Stomach (tissue), 19 donors: ENCODE measurements at places on chromosomes 12 and 14.
A peak's percentile ranks its signal among the peaks of the same experiment; 100 is the strongest.

DNA sequence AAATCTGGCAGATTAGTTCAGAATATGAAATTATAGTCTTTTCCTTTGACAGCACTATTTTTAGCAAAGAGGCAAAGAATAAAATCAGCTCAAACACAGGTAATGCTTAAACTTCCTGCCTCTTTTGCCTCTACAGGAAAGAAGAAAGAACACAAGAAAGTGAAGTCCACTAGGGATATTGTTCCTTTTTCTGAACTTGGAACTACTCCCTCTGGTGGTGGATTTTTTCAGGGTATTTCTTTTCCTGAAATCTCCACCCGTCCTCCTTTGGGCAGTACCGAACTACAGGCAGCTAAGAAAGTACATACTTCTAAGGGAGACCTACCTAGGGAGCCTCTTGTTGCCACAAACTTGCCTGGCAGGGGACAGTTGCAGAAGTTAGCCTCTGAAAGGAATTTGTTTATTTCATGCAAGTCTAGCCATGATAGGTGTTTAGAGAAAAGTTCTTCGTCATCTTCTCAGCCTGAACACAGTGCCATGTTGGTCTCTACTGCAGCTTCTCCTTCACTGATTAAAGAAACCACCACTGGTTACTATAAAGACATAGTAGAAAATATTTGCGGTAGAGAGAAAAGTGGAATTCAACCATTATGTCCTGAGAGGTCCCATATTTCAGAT is 17.4 kb downstream of the TMPO start:
- DNase-seq: no peak

GRCh38 chr12:105352052-105352451 is 21.6 kb downstream of the C12orf75 start:
- DNase-seq: no peak

GRCh38 chr12:5716976-5717375 is 228.1 kb downstream of the ANO2 start:
- DNase-seq: no peak

- no peak for DNase-seq
These were observed 58.2 kb downstream of the BEGAIN start for GRCh38 chr14:100528962-100529560.

DNA sequence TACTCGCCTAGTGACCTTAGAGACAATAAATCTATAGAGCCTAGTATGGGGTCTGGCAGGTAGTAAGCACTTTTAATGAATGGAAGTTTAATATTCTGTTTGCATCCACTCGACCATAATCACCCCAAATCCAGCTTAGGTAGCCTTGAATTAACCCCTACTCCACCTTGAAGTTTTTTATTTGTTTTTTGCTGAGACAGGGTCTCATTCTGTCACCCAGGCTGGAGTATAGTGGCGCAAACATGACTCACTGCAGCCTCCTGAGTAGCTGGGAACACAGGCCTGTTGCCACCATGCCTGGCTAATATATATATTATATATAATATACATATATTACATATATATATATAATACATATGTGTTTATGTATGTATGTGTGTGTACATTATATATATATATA is 38.8 kb downstream of the MDM2 start:
- DNase-seq: no peak

DNA sequence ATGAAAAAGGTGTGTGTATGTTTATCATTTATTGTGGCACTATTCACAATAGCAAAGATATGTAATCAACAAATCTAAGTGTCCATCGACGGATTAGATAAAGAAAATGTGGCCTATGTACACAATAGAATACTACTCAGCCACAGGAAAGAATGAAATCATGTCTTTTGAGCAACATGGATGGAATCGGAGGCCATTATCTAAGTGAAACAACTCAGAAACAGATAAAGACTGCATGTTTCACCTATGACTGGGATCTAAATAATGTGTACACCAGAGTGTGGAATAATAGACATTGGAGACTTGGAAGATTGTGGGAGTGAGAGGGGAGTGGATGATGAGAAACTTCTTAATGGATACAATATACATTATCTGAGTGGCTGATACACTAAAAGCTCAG is 44.0 kb downstream of the CCER1 start:
- no peak for DNase-seq

- DNase-seq: no peak
These were observed 130.8 kb downstream of the LLPH start for GRCh38 chr12:65999564-66000280.

GRCh38 chr12:6295094-6295811 is 15.2 kb upstream of the PLEKHG6 start:
- peak; percentile 48 for DNase-seq

DNA sequence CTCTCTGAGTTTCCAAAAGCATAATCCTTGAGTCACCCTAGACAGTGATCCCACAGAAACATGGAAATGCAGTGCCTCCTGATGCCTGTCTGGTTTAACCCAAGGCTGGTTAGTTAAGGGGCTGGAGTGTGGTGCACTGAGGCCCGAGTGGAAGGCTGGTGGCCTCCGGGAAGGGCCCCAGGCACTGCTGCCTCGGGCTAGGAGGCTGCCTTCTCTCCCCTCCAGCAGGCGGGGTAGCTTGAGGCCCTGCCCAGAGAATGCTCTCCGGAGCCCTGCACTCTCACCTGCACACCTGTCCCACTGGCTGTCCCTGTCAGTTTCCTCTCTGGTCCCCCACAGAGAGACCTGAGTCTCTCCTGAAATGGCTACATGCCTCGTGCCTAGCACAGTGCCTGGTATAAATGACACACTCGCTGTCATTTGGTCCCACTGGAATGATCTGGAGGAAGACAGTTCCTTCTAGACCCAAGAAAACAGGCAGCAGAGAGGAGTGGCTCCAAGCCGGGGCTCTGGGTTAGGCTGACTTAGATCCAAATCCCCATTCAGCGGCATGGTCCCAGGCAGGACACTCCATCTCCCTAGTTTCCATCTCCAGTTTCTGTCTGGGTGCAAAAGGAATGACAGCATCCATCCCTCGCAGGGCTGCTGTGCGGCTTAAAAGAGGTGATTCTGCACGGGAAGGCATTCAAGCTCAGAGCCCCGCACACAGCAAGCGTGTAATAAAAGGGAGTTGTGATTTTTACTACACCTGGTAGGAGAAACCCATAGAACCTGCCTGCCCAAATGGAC is 54.0 kb downstream of the RBM19 start:
- no peak for DNase-seq

DNA sequence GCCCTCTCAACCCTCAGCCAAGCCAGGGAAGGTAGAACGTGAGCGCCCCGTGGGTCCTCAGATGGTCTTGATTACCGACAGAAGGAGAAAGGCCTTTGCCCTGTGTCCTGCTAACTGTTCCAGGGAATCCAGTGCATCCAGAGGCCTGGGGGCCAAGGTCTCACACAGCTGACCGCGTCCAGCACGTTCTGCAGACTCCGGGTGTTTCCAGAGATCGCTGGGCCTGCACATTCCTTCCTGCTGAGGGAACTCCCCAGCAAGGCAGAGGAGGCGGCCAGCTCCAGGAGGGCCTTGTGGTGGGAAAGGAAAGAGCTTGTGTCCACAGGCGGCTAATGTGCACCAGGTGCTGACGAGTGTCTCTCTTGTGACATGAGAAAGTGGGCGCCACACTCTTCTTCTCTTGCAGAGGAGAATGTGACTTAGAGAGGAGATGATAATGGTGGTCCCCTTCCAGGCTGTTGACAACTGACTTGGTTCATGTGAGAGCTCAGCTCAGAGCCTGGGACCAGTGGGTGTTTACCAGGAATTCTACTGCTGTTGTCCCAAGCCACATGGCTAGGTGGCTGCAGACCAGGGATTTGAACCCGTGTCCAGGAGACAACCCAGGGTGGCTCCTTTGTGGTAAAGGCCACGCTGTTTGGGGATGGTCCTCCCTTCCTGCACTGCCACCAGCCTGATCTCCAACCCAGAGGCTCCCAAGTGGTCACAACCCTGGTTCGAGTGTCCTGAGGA is 46.8 kb upstream of the DLK1 start:
- peak; percentile 93 for DNase-seq

DNA sequence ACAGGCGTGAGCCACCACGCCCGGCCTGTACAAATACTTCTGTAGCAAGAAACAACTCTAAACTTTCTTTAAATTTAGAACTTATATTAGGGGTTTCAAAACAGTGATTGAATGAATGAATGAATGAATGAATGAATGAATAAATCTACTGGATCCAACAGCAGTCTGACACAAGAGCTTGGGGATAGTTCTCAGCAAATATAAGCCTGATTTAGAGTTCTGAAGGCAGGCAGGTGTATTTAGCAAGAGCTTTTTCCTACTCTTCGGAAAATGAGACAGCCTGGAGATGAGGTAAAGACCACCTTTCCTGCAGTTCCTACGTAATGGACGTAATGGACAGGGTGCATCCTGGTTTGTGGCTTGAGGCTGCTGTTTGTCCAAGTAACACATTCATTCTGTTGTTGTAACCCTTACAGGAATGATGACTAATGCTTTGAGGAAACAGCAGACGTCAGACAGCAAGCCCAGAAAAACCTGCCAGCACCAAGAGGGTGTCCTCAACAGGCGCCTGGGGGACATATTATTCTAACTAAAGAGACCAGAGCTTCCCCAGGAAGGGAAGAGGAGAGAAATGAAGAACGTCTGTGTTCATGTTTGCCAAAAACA is 277.4 kb upstream of the SOX5 start:
- DNase-seq: peak; percentile 47

GRCh38 chr12:77553976-77554619 is 276.6 kb upstream of the NAV3 start:
- no peak for DNase-seq

GRCh38 chr12:69106482-69107118 is 132.8 kb upstream of the CPSF6 start:
- DNase-seq: no peak

- DNase-seq: no peak
These were observed 67.2 kb downstream of the FERMT2 start for GRCh38 chr14:52883658-52884057.

DNA sequence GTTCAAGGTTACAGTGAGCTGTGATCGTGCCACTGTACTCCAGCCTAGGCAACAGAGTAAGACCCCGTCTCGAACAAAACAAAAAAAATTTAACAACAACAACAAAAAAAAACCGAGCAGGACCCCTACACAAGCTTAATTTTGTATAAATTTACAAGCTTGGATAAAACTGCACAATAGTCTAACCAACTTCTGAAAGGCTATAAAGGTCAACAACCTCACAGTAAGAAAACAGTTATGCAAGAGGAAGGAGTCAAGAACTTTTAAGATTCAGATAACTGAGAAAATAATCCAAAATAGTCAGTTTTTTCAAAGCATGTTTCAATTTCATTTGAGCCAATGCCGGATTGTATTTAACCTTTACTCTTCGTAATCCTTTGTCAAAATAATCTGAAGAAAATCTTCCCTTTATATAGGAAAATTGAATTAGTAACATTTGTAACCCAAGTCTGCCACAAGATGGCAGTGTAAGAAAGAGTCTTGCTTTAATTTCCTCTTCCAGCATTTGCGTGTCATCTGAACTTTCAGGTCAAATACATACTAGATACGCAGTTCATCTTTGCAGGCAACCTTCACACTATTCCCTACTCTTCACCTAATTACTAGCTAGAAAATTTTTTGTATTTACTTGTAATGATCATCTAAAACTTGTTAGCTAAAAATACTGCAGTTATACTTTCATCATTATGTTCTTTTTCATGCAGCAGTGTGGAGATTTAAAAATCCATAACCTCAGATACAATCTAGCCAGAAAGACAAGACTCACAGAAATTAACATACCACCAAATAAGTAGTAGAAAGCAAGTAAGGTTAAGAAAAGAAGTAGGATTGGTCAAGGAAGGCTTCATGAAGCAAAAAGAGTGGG is 5.8 kb downstream of the CCNB1IP1 start:
- DNase-seq: peak; percentile 85

DNA sequence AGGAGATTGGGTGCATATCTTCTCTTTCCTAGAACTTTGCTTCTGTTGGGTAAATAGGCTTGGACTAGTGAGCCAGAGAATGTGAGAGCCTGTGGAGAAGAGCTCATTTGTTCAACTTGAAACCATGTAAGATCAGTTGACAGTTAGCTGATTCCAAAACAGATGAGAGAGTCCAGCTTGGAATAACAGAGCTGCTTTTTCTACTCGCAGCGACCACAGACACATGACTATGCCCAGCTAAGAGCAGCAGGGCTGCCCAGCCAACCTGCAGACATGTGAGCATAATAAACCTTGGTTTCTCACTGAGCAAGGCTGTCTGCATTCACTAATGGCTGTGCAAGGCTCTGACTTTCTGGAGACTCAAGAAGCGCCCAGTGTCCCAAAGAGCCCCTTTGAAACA is 209.2 kb downstream of the C12orf75 start:
- no peak for DNase-seq

- no peak for DNase-seq
These were observed 68.1 kb downstream of the ITPK1 start for GRCh38 chr14:93047661-93048060.

- DNase-seq: peak; percentile 3
These were observed 128.7 kb downstream of the KCNH5 start for GRCh38 chr14:62916551-62916950.

DNA sequence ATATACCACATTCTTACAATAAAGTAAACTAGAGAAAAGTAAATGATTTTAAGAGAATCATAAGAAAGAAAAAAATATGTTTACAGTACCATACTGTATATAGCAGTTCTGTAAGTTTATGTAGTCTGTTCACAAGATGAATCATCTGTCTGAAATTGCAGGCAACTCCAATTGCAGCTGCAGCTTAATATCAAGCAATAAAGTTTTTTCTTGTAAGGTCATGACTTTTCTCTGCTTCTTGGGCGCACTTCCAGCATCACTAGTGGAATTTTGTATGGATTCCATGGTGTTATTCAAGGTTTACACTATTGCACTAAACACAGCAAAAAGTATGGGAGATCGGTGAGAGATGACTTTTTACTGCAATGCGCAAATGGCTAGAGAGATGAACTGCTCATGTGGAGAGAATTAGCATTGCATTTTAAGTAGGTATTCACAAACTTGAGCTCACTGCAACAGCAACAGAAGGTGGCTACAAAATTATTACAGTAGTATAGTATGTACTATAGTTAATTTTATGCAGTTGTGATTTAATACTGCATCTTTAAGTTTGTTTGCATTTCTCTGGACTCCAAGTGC is 445.4 kb upstream of the OR4E1 start:
- no peak for DNase-seq

DNA sequence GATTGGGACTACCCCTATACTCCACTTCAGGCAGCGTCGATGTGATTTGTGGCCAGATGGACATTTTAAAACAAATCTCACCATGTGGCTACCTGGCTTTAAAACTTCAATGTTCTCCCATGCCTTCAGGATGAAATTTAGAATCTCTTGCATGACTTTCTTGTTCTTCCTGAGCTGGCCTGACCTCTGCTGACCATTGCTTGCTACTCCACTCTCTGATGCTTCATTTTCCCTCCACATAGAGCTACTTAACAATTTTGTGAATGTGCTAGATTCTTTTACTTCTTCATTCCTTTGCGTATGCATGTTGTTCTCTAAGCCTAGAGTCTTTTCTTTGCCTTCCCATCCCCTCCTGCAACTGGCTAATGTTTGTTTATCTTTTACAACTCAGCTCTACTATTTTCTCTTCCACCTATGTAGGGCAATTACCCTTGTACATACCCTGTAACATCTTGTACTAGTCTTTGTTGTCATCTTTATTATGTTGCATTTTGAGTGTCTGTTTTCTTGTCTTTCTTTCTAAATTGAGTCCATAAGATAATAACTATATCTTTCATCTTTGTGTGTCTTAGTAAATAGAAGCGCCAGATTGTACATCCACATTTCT is 41.2 kb downstream of the YLPM1 start:
- DNase-seq: no peak
